ENCODE measurements at places on chromosomes 7 and 10.
A peak's percentile ranks its signal among the peaks of the same experiment; 100 is the strongest.

DNA sequence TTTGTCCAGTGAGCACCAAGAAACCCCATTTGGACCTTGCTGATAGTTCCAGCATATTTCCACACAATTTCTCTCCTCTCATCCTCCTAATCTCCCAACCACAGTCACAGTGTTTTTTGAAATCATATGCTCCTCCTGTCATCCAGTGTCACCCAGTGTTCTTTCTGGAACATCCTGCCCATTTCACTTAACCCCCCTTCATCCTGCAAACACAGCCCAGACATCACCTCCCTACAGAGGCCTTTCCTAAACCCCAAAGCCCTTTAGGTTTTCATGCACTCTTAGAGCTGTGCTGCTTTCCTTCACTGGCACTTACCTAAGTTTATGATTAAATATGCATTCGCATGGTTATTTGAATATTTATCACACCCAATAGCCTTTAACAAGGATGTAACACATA, 1158.0 kb upstream of the C7orf33 start:
- DNase-seq, result no peak

- no peak for DNase-seq
These were observed 79.9 kb downstream of the ZMIZ1 start for GRCh38 chr10:79148452-79149344.

GRCh38 chr10:23694446-23694920, 255.6 kb downstream of the OTUD1 start:
- no peak for DNase-seq

- DNase-seq, result no peak
These were observed 28.5 kb downstream of the FOXL3 start for GRCh38 chr7:318476-318875.

DNA sequence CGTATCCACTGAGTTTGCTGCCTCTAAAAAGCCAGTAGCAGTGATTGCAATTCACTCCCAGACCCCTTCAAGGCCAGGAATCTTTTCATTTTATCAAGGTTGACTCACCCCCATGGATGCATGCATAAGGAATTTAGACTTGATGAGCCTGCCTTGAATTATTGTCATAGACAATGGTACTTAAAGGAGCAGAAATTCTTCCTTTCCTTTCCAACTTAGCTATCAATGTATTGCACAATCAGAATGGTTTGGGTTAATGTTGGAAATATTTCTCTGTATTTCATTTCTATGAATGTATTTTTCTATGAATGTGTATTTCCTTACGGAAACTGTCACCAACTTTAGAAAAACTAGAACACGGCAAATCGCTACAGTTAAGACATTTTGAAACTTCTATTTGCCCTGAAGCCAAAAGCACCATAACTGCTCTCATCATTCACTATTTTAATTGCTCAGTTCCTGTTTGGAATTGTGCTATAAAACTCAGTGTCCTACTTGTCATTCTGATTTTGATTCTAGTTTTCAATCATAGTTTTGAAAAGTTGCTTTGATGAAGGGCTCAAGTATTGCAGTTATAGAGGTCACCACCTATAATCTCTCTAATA, 355.7 kb upstream of the AKR1E2 start:
- no peak for DNase-seq

DNA sequence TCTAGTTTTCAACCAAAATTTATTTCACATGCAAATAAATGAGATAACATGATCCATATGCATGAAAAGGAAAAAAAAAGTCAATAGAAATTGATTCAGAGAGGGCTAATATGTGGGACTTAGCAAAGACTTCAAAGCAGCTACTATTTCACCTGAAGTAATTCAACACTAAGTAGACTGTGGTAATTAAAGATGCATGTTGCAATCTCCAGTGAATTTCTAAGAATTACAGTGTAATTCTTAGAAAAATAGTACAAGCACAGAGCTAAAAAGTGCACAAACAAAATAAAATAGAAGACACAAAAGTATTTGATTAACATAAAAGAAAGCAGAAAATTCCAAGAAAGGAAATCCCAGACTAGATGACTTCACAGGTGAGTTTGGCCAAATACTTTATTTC, 25.7 kb downstream of the GPR22 start:
- DNase-seq, result no peak

DNA sequence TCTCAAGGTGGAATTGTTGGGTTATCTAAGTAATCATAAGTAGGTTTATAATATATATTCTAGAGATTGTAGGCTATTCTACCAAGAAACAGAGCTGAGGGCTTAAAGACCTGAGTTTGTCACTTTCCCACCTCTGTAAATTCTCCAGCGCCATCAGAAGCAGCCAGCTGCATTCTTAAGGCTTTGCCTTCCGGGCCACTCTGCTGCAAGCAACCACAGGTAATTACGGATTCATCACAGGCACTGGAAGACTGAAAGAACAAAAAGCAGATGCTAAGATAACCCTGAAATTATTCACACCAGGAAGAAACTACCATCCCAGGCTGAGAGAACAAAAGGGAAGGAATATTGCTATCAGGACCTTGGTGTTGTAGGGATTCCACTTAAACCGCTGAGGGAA, 137.8 kb upstream of the JCAD start:
- DNase-seq, result no peak

DNA sequence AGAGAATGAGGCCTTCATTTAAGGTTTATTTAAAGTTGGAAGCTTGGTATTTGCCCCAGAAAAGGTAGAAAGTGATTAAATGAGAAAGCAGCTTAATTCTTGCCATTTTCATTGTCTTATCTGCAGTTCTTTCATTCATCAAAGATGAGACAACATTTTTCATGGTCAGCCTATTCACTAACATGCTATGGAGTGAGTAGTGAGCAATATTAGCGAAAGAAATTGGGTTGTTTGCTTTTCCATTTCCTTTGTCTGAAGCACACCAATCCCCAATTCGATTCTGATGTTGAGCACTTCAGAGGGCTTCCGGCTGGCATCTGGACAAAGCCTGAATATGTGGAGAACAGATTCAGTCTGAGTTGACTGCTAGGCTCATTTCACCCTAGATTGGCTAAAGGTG, 317.2 kb downstream of the BBS9 start:
- DNase-seq, result peak; percentile 39

GRCh38 chr10:117499248-117500105, 43.1 kb upstream of the EMX2 start:
- DNase-seq, result no peak

GRCh38 chr7:106590209-106590816, 70.6 kb downstream of the CCDC71L start:
- no peak for DNase-seq

DNA sequence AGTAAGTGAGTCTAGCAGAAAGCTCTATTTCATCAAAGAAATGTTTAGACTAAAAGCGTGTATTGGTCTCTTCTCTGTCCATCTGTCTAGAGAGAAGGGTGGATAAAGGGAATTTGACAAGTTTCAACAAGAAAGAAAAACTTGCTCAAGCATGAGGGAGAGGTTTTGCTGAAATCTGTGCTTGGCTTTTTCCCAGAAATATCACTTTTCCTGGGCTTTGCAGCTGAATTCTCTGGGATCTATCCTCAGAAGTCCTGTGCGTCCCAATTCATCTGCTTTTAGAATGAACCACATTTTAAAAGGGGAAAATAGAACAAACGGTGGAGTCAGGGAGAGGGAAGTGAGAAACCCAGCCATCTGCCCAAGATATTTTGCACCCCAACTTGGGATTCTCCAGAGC, 59.6 kb upstream of the CELF2 start:
- no peak for DNase-seq

DNA sequence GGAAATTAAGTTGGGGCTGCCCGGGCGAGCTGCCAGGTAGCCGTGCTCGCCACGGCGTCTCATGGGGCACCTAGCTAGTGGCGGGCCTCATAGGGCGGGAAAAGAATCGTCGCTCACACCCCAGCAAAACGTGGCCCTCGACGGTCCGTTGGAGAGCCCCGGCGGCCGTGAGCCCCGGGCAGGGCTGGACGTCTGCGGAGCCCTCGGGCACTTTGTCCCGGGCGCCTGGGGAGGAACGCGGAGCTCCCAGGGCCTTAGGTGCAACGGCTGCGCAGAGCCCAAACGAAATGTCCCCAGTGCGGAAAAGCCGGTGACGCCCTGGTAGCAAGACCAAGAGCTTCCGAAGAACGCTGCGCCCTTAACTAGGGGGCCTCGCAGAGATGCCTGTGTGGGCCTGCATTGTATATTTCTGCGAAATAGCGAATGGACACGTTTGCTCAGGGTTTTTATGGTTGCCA, 866 bp upstream of the SFMBT2 start:
- no peak for DNase-seq

DNA sequence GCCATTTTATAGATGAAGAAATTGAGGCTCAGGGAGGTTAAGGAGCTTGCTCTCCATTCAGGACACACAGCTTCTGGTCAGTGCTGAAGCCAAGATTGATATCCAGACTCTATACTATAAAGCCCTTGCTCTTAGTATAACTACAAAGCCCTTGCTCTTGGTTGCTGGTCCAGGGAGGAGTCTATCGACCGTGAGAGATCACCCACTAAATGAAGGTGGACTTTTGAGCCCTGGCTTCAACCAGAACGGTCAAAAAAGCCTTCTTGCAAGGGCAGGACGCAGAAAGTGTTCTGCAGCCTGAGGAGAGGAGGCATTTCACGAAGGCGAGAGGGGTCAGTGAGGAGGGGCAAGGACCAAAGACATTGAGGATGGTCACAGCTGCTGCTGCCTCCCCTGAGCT, 176.3 kb downstream of the CYP26A1 start:
- no peak for DNase-seq

- DNase-seq, result no peak
These were observed 133.2 kb upstream of the TBX20 start for GRCh38 chr7:35386816-35387706.

- DNase-seq, result no peak
These were observed 14.9 kb upstream of the SLIT1 start for GRCh38 chr10:97200616-97201015.

GRCh38 chr10:867807-868206, 63.7 kb downstream of the LARP4B start:
- DNase-seq, result no peak

GRCh38 chr10:81866753-81867152, 8.2 kb upstream of the NRG3 start:
- DNase-seq, result no peak

DNA sequence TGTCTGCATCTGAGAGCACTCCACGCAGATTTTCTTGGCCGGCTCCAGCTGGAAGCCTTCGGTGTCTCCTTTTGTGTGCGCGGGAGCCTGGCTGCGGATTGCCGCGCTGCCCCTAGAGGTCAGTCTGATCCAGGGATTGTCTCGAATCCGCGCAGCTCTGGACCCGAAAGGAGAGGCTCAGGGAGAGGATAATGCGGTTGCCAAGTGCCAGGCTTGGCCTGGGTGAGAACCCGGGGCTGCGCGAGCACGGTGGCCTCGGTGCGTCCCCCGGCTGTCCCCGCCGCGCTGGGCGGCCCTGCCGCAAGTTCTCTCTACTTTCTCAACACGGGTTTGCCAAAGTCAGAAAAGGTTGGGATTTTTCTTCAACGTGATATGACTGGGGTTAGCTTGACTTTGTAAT, 140.9 kb downstream of the ADCYAP1R1 start:
- peak; percentile 88 for DNase-seq

GRCh38 chr10:33041783-33042437, 83.9 kb upstream of the ITGB1 start:
- peak; percentile 78 for DNase-seq

DNA sequence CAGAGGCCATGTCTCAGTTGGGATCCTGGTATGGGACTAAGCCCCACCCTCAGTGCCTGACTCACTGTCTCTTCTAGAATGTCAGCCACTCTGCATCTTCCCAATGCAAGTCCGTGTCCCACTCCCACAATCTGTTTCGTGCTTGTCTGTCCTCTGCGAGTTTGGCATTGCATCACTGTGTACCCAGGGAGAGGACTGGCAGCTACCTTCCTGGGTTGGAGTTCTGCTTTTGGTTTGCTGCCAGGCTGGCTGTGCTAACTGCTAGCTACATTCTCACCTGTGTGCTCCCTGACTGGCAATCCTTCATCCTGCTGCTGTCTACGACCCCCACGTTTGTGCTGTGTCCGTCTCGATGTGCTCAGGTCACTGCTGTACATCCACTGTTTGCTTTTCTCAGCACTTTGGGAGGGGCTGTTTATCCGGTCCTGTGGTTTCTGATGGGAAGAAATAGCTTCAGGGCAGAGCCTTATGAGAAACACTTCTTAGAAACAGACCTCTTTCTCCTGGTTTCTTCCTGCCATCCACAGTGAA, 56.0 kb upstream of the GLI3 start:
- no peak for DNase-seq

GRCh38 chr7:52838981-52839411, 196.4 kb upstream of the POM121L12 start:
- DNase-seq, result no peak

DNA sequence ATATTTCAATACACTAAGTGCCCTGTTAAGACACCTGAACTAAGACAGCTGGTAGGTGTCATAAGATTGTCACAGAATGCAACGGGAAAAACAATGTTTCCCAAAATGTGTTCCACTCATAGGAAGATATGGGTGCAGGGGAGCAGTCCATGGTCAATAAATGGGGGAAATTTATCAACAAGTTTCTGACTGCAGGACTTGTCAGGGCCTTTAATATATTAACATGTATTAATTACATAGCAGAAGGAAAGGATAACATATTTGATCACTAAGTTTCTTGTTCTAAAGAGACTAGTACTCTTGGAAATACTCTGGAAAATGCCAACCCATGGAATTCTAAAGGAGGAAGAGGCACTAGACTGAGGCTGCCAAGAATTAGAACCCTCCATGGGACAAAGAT, 6.7 kb downstream of the RBP3 start:
- no peak for DNase-seq

- no peak for DNase-seq
These were observed 12.4 kb downstream of the GFRA1 start for GRCh38 chr10:116260599-116260998.

DNA sequence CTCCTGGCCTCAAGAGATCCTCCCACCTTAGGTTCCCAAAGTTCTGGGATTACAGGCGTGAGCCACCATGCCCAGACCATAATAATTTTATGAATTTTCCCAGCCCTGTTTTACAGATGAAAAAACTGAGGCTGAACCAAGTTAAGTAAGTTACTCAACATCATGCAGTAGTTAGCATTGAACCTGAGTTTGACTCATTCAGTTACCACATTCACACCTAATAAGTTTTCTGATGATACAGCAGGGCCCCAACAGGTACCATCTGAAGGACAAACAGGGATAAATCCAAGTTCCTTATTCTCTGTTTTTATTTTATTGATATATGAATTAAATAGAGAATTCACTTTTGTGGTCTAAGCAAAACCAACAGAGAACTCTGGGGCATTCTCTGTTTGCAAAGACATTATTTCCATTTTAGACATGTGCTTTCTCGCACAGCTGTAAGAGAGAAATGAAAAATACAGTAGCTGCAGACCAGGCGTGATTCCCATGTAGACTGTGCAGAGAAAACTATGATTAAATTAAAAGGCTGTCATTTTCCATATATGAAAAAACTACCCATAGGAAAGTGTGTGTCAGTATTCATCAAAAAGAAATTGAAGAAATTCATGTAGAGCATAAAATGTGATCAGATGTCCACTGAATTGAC, 26.6 kb downstream of the APBB1IP start:
- no peak for DNase-seq

- no peak for DNase-seq
These were observed 527 bp upstream of the SORCS3 start for GRCh38 chr10:104640339-104641186.
